Activated T-helper 1 cell treated with anti-CD3 and anti-CD28 coated beads, Interleukin-2, amount 50 U/mL, for 16 hours (primary cell): ENCODE measurements at places on chromosomes 5 and 9.

DNA sequence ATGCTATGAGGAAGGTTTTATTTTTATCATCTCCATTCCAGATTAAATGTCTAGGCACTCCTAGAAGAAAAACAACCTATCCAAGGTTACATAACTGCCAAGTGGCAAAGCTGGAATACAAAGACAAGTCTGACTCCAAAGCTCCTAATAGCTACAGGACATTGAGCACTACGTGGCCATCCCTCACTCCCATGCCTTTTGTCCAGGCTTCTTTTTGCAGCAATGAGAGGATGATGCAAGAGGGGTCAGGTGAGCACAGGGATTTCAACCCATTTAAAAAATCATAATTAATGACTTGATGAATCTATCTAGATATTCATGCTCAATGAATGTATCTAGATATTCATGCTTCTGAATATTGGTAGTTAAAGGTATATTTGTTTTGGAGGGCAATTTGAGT lies 117.0 kb downstream of the KIAA0825 start:
- DNase-seq, result no peak

- DNase-seq, result no peak
Observed at GRCh38 chr5:139243425-139243970, 45.3 kb upstream of the SIL1 start.

GRCh38 chr9:2267181-2267745 lies 252.1 kb downstream of the SMARCA2 start:
- no peak for DNase-seq

- DNase-seq, result no peak
Observed at GRCh38 chr5:126527892-126528291, 67.1 kb downstream of the ALDH7A1 start.
